ENCODE measurements at places on chromosomes 3 and 15.

- H3K4me3 ChIP-seq = no peak overlapping the region
- no peaks in the 10 kb centered on the region for H3K36me3 ChIP-seq
- H3K4me1 ChIP-seq = no peaks in the 10 kb centered on the region
- H3K27ac ChIP-seq = no peak overlapping the region
- H3K27me3 ChIP-seq = no peaks in the 10 kb centered on the region
These were observed 46.5 kb downstream of the ULK4 start for GRCh38 chr3:41915353-41915752.

DNA sequence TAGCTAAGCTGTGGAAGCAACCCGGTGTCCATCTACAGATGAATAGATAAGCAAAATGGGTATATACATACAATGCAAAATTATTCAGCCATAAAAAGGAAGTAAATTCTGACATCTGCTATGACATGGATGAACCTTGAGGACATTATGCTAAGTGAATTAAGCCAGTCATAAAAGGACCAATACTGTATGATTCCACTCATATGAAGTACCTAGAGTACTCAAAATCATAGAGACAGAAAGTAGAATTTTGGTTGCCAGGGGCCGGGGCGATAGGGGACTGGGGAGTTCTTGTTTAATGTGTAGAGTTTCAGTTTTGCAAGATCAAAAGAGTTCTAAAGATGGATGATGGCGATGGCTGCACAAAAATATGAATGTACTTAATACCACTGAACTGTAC, 10.3 kb downstream of the EID1 start:
- H3K4me3 ChIP-seq = no peak overlapping the region
- H3K27ac ChIP-seq = no peak overlapping the region
- H3K27me3 ChIP-seq = no peaks in the 10 kb centered on the region

DNA sequence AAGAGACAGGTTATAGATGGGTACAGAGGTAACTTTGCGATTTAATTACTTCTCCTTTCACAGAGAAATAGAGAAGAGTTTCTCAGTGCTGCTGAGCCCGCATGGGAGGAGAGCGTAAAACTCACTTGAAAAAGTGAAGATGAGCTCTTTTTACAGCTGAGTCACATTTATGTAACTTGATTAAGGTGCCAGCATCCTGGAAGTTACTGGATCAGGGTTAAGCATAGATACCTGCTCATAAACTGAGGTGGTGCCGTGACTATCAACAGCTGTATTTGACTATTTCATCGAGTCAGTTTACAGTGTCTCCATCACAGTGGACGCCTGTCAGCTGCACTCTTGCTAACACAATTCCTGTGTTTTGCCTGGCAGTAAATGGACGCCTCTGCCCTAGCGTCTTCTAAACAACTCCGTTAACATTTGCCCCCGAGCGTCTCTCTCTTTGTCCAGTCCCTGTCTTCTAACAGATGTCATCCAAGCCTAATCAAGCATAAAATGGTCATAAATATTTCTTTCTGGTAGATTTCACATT, 414.6 kb downstream of the FOXP1 start:
- no peaks in the 10 kb centered on the region for H3K36me3 ChIP-seq
- peak overlapping the region; percentile 7 for H3K4me3 ChIP-seq

- DNase-seq = no peak
- H3K27ac ChIP-seq = no peak overlapping the region
- H3K4me3 ChIP-seq = no peak overlapping the region
- H3K36me3 ChIP-seq = no peaks in the 10 kb centered on the region
- no peaks in the 10 kb centered on the region for H3K4me1 ChIP-seq
These were observed 78.8 kb upstream of the TCF12 start for GRCh38 chr15:56839641-56840040.

DNA sequence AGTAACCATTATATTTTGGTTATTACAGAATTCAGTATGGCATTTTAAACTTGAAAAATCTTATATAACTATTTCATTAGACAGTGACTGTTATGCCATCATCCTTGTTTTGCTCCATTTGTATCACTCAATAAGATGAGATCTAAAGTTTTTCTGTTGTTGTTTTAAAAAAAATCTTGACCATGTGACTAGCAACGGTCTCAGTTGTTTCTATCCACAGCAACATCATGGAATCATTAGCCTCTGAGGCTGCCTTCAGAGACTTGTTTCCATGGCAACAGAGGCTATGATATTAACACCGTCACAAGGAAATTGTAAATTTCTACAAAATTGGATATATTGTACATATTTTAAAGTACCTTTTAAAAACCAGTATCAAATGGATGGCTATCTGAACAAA, 129.8 kb downstream of the DLG1 start:
- no peaks in the 10 kb centered on the region for H3K36me3 ChIP-seq
- peak; percentile 32 for DNase-seq
- H3K27me3 ChIP-seq = no peaks in the 10 kb centered on the region
- H3K27ac ChIP-seq = no peak overlapping the region
- no peak overlapping the region for H3K4me3 ChIP-seq

All from hepatocyte (in vitro differentiated cells).